ENCODE measurements at places on chromosomes 11 and 22. TPM values are rescaled to one million over a fixed set of nuclear protein-coding genes. Genes with fewer than 3 reads are reported as not detected.

GRCh38 chr11:68641880-68642279, 42.5 kb upstream of the GAL start:
- DNase-seq, result no peak

- no peak for DNase-seq
Observed at GRCh38 chr11:119802670-119803069, 73.7 kb upstream of the NECTIN1 start.

- no peak for DNase-seq
Observed at GRCh38 chr11:845872-846495, 3.3 kb downstream of the TSPAN4 start.

GRCh38 chr22:49687786-49688515, 139.7 kb downstream of the BRD1 start:
- DNase-seq, result no peak

GRCh38 chr22:42300259-42301076, 30.0 kb upstream of the TCF20 start:
- no peak for DNase-seq

DNA sequence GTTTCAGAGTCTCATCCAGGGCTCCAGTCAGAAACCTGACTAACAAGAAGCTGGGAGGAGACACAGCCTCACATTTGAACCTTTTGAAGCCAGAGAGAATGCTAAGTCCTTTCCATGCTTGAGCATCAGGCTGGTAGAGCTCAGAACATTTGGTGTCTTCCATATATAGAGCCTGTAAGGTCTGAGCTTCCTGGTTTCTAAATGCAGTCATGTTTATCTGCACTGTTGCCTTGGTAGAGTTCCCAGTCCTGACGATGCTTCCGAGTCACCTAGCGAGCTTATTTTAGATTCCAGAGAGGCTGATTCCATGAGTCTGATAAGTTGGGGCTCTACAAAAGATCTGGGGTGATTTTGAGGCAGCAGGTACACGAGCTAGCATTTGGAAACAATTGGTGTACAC, 68.4 kb upstream of the SORL1 start:
- no peak for DNase-seq

- DNase-seq, result no peak
Observed at GRCh38 chr22:40463017-40463631, 92.7 kb downstream of the SGSM3 start.

DNA sequence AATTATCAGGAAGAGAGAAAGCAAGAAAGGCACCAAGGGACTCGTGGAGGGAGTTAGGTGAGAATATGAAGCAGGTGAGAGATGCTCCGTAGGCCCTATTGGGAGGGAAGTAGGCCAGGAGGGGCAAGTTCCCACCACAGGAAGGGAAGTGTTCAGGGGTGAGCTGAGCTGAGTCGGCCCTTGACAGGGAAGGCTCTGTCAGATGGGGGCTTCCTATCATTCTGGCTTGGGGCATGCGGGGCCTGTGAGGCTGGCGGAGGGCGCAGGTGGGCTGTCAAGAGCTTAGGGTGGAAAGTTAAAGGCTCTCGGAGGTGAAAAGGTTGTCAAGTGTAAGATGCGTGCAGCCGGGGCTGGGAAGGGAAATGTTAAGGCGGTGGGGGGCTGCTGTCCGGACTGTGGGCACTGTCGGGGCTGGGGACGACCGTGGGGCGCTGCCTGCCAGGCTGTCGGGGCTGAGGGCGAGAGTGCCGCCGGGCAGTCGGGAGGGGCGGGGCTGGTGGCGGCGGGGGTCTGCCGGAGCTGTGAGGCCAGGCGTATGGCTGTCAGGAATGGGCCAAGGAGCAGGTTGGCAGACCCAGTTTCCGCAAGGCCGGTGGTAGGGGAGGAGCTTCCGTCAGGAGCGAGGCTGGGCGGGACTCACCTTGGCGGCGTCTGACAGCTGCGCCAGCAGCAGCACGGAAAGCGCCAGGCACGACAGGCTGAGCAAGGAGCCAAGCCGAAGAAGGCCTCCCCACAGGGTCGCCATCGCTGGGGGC, 496 bp downstream of the TMEM9B start:
- no peak for DNase-seq

MS4A2 gene
- polyA plus RNA-seq, result not detected

SCGB1C1 gene
- polyA plus RNA-seq, result not detected

Data from AG04450 (cell line).